ENCODE measurements at places on chromosomes 4 and X.
A peak's percentile ranks its signal among the peaks of the same experiment; 100 is the strongest.

DNA sequence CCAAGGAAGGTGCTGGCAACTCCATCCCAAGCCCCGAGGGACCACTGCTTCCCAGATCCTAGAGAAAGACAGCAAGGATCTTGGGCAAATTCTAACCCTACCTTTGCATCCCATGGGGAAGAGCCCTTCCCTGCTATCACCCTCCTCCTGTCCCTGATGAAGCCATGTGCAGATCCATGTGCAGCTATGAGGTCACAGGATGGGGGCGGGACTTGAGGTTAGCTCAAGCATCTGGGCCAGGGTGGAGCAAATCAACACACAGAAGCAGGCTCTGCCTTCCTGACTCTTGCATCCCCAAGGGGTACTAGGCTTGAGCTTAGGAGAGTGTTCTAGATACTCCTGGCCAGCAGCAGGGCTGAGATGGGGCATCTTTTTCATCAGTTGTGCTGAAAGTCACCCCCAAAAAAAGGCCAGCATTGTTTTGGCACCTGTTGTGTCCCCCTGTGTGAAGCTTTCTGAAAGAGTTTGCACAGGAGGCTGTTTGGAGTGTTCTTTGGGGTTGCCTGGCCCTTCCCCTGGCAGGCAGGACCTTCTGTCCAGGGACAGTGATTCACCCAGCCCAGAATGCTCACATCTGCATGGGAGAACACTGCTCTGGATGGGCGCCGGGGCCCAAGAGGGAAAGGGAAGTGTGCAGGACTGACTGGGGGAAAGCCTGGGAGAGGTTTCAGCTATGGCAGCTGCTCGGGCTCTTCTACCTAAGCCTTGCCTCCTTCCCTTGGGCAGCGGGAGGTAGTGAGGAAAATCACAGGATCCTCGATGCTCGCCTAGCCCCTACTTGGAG is 50.8 kb downstream of the PRPS1 start:
- DNase-seq: no peak

GRCh38 chrX:53089224-53089842 is 4.6 kb upstream of the KANTR start:
- DNase-seq: no peak

DNA sequence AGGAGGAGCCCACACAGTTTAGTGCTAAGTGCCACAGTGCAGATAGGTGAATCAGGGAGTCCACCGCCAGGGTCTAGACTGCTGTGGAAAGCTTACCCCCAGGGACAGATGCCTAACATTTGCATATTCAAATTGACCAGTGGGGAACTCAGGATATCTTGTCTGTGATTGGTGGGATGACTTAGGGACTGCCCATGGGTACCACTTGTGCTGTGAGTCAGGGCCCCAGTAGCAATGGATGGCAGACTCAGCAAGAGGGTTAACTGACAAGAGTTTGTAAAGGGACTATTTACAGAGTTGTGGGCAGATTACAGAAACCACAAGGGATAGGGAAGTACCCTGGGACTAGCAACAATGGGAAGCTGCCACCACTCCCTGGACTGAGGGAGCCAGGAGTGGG is 282.1 kb downstream of the BCOR start:
- no peak for DNase-seq

DNA sequence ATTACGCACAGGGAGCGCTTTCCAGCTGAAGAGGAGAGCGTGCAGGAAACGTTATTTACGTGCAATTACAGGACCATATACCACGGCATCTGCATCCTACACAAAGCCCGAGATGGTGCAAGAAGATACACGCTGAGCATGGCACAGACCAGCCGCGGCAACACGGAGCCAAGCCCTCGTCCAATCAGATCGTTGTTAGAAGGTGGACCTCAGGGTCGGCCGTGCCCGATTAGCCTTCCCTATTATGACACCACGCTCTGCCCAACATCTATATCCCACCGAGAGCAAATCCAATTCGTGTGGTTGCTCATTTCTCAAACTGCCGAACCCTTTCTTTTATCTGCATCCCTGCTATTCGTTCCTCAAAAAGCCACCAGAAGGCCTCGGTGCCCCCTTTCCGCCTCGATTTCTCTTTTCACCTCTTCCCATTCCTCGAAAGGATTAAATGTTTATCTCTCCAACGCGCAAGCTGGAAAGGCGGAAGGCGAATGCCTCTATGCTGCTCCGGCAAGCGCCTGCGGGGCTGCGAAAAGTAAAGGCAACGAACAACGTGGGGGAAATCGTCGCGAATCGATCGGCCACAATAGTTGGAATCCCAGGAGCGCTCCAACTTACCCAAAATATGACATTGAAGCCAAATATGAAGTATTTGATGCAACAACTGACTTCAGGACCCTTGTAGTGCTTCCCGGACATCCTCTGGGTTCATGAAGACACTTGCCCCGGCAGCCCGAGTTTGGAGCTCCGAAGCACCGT is 702 bp downstream of the TSPAN5 start:
- peak; percentile 48 for DNase-seq

GRCh38 chrX:140123446-140123845 is 158.1 kb upstream of the CXorf66 start:
- DNase-seq: no peak

GRCh38 chr4:169440446-169440845 is 169.7 kb upstream of the SH3RF1 start:
- DNase-seq: no peak

DNA sequence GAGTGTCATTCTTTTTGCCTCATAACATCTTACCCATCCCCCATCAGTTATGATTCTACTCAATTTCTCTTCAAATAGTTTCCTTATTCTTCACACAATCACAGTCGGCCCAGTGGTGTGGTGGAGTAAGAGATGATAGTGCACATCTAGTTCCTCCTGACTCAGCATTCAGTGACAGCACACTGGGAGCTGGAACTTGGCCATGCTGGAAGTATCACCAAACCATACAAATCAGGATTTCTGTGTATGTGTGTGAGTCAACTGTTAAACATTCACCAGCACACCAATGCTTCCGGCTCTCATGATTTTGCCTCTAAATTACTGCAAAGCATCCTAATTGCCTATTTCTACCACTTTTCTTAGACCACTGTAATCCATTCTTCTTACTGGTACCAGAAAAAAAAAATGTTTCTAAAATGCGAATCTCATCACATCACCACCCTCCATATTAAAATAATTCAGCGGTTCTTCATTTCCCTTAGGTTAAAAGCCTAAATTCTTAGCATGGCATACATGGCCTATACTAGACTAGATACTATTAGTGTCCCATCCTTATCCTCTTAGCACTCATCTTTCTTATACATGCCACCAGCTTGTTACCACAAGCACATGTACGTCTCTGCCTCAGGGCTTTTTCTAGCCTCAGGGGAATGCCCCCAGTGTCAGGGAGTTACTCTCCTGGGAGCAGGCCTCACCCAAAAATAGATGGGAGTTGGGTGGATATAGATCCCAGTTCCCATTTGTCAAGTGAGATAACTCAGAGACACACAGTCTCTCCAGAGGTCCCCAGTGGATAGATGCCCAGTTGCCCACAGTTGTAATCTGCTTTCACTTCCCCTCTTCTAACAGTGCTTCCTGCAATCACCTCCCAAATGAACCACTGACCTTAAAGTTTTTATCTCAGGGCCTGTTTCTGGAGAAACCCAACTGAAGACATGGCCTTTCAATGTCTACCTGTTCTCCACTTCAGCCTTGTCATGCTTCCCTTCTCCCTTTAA is 49.2 kb upstream of the DDX53 start:
- DNase-seq: peak; percentile 30

DNA sequence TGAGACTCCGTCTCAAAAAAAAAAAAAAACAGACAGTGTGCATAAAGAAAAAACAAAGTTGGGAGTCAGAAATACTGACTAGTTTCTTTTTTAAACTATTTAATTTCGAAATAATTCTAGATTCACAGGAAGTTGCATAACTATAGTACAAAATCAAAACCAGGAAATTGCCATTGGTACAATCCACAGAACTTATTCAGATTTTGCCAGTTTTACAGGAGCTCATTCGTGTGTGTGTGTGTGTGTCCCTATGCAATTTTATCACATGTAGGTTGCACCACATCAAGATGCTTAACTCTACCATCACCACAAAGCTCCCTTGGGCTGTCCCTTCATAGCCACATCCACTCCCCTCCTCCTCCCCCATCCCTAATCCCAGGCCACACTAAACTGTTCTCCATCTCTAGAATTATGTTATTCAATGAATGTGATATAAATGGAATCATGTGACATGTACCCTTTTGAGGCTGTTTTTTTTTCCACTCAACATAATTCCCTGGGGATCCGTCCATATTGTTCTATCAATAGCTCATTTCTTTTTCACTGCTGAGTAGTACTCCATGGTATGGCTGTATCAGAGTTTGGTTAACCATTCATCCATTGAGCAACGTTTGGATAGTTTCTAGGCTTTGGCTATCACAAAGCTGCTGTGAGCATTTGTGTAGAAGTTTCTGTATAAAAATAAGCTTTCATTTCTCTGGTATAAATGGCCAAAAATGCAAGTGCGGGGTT is 16.3 kb upstream of the DDX3X start:
- DNase-seq: no peak

- no peak for DNase-seq
These were observed 230.0 kb downstream of the MAGEE1 start for GRCh38 chrX:76657499-76657898.

GRCh38 chr4:113256946-113257345 is 207.5 kb downstream of the ANK2 start:
- DNase-seq: no peak

- DNase-seq: no peak
These were observed 11.3 kb upstream of the GRXCR1 start for GRCh38 chr4:42881253-42881652.

DNA sequence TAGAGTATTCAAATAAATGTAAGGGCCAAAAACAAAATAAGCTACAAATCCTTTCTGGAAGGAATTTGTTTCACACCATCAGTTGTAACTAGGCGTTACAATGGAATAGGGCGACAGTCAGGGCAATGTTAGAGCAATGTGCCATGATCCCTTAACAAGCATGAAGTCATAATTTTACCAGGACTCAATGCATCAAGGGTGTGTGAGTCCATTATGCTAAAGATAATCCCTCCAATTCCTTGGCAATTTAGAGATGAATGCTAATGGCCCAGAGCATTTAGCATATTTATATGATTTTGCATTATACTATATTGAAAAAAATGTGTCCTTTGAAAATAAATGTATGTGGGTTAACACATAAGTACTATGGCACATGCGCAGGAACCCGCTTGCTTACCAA is 73.1 kb downstream of the GRIA2 start:
- no peak for DNase-seq

GRCh38 chr4:159042097-159042605 is 60.7 kb upstream of the RAPGEF2 start:
- DNase-seq: no peak

GRCh38 chrX:47169273-47169672 is 24.3 kb downstream of the RBM10 start:
- DNase-seq: no peak

- DNase-seq: no peak
These were observed 772.9 kb upstream of the SLIT2 start for GRCh38 chr4:19478791-19479190.

DNA sequence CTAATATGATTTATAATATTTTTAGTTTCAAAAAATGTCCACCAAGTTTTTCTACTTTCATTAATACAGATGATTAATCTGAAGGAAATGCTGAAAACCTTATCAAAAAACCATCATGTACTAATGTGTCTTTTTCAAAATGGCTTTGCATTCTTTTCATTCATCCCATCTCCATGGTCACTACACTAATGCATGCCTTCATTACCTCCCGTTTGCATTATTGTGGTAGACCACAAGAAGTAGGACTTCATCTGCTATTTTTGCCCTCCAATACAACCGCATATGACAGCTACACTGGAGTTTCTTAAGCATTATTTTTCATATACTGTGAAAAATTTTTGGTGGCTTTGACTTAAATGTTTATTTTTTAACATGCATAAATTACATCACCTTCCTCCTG is 37.9 kb upstream of the FSTL5 start:
- DNase-seq: no peak

DNA sequence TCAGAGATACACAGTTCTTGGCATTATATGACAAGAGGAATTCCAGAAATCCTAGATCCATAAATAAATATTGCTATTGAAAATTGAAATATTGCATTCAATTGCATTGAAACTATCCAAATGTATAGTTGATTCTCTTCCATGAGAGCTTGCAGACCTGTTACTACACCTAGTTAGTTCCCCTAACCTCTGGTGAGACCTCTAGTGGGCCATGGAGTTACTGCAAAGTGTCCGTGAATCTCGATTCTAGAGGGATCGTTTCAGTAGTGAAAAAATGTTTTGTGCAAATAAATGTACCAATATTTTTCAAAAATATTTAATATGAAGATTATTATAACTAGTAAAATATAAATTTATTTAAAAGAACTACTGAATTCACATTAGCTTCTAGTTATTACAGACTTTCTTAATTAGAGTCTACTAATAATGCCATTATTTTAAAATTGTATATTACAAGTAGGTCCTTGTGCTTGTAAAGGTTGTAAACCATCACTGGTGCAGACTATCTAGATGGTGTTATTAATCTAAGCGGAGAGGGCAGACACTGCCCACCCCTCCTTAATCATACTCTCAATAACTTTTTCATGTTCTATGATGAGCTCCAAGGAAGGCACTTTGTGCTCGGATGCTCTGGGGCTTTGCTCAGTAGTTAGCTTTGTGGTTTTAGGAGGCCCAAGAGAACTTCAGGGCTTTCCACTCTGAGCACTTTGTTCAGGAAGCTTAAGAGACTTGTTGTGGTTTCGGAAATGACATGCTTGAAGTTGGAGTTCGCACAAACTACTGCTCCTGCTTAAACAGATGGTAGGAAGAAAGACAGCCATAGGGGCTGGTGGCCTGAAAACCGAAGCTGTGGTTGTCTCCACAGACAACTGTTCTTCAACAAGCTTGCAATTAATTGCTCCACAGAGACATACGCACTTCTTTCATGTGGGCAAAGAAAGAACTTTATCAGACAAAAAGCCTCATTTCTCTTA is 42.8 kb downstream of the IL21 start:
- no peak for DNase-seq

GRCh38 chr4:75662626-75663025 is 10.6 kb downstream of the G3BP2 start:
- no peak for DNase-seq

GRCh38 chr4:99537674-99538073 is 26.2 kb downstream of the TRMT10A start:
- DNase-seq: no peak

DNA sequence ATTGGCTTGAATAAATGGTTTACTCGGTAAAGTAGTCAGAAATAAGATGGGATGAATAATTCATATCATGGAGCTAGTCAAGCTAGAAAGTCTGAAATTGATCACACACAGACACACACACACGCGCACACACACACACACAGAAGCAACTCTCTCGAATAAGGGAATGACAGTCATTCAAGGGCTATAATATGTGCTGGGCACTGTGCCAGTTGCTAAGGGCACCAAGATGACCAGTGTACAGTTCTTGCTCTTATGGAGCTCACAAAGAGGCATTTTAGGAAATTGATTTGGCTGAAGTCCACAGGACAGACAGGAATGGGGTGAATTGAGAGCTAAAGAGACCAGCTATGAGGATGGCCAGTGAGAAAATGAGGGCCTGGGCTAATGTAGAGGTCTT is 34.2 kb upstream of the SH3D19 start:
- no peak for DNase-seq

GRCh38 chrX:71225009-71225408 is 2.0 kb downstream of the GJB1 start:
- DNase-seq: peak; percentile 33

GRCh38 chrX:7116081-7116480 is 31.4 kb upstream of the STS start:
- DNase-seq: no peak
